Stromal cell of bone marrow (primary cell): ENCODE measurements at places on chromosomes 2 and 18.

DNA sequence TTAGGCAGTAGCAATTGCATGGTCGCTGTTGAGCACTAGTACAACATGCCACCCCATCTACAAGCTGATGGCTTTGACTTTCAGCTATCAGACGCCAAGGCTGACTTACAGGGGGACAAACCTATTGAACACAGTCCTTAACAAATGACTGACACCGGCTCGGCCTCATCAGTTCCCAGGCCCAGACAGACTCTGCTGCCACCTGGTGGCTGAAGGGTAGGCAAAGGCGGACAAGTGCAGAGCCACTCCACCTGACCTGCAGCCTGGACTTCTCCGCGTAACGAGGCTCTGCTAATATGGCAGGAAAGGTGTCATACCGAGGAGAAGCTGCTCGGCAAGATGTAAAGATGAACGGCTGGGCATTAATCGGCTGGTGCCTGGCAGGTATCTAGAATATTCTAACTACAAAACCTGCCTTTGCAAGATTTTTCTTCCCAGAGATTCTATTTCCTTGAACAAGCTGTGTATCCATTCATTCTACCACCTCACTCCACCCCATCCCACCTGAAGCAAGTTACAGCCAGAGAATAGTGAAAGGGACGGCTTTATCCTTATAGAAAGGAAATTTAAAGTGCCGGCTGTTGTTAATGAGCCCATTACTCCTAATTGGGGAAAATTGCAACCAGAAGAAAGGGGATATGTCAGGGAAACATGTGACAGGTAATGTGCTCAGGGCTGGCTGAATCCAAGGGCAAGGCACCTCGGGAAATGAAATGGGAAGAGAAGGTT is 67.4 kb downstream of the STEAP3 start:
- DNase-seq = peak; percentile 38

DNA sequence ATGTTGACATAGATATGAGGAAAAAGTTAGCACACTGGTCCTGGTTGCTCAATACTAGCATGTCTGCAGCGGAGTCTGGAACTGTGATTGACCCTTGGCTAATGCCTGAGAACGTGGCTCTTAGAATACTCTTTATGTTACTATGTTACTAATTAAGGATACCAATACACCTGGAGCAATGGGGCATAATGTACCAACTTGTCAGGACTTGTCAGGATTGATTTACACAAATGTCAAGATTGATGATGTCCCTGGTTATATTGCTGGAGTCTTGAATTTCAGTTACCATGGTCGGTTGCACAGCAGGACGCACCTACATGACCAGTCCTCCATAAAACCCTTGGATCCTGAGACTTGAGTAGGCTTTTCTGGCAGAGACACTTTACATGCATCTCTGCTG is 810.9 kb downstream of the CPS1 start:
- no peak for DNase-seq

GRCh38 chr2:20216130-20217025 is 8.6 kb downstream of the SDC1 start:
- no peak for DNase-seq

DNA sequence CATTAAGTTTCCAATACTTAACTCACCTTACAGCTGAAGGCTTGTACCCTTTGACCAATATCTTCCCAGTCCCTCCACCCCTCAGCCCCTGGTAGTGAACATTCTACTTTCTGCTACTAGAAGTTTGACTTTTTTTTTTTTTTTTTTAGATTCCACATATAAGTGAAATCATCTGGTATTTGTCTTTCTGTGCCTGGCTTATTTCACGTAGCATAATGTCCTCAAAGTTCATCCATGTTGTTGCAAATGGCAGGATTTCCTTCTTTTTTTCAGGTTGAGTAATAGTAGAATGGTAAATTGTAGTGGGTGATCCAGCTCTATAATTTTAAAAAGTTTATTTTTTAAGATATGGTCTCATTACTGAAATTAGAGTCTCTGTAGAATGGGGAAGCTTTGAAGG is 316.0 kb downstream of the MTX2 start:
- no peak for DNase-seq

DNA sequence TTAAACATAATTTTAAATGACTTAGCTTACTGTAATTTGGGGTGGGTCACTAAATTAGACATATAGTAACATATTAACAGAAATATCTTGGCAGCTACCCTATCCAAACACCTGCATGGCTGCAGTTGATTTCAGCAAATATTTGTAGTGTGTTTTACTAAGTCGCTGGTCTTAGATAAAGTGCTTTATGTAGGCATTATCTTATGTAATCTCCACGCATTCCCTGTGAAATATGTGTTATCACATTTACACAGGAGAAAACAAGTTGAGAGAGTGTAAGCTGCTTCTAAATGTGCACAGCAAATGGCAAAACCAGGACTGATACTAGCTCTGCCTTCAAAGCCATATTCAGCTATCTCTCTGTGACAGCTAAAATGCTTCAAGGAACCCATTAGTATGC is 72.0 kb downstream of the NYAP2 start:
- no peak for DNase-seq

GRCh38 chr2:209189893-209190292 is 234.0 kb upstream of the MAP2 start:
- no peak for DNase-seq

GRCh38 chr2:43268066-43268953 is 41.9 kb upstream of the ZFP36L2 start:
- no peak for DNase-seq

GRCh38 chr18:76756531-76757253 is 65.7 kb upstream of the ZNF236 start:
- no peak for DNase-seq

DNA sequence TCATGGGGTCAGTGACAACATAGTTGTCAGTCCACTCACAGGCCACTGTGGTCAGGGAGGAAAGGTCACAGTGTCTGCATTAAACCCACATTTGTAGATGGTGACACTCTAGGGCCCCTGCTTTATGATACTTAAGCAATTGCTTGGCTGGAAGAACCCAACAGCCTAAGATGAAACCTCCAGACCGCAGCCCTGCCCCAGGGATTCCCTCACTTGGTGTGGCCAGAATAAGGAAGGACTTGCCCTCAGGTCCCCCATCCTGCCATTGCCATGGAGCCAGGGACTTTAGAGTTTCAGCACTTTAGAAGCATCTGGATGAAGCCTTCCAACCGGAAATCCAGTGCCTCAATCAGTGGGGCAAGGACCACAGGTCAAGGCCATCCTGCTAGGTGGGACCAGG is 63.9 kb upstream of the LAPTM4A start:
- DNase-seq = no peak

GRCh38 chr2:68466361-68466777 is 725 bp downstream of the FBXO48 start:
- no peak for DNase-seq

DNA sequence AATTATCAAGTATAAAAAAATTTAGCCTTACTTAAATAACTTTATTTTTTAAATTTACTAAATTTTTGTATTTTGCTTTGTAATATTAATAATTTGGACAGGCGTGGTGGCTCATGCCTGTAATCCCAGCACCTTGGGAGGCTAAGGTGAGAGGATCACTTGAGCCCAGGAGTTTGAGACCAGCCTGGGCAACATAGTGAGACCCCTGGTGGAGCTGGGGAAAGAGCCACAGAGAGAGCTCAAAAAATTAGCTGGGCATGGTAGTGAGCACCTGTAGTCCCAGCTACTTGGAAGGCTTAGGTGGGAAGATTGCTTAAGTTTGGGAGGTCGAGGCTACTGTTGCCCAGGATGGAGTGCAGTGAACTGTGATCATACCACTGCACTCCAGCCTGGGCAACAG is 143.5 kb downstream of the B3GNT2 start:
- no peak for DNase-seq

DNA sequence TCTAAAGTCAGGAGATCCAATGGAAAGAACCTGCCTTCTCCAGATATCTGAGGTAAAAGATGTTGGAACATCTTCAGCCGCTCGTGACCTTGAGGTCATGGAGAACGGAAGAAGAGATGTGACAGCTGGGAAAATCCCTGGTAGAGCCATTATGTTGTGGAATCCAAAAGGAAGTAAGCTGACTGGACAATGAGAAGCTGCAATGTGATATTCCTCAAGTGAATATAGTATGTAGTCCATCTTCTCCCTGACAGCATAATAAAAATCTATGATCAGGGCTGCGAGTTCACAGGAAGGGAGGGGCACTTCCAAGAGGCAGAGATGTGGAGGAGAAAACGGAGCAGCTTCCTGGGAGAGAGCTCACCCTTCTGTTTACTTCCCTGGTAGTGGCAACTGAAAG is 201.0 kb upstream of the SP5 start:
- no peak for DNase-seq
